H1 (cell line): ENCODE measurements at places on chromosomes 7 and 10.

DNA sequence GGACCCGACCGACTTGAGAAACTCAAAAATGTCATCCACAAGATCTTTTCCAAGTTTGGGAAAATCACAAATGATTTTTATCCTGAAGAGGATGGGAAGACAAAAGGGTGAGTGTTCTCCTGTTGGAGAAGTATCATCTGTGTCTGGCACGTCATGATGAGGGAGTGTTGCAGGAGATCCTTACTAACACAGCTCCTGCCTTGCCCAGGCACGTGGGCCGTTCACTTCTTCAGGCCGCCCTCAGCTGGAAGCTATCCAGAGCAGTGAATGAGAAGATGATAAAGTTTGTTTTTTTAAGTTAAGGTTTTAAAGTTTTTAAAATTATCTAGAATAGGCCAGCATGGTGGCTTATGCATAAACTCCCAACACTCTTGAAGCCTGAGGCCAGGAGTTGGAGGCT lies 6.2 kb downstream of the EIF3B start:
- DNase-seq: no peak

DNA sequence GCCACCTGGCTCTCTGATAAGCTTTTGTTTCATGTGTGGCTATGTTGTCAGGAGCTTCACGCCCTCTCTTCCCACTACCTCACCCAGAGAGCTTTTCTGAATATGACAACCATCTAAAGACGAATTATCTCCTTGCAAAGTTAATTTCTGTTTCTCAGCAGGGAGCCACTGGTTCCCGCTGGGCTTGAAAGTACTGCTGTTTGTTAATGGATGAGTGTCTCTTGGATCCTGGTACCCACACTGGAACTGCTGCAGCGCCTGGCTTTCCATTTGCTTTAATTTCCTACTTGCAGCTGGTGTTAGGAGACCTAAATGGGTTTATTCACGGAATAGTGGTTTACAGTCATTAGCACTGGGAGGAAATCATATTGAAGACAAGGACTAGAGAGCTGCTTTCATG lies 267.9 kb upstream of the LRGUK start:
- DNase-seq: peak; percentile 21

- no peak for DNase-seq
These were observed 39.7 kb downstream of the CPVL start for GRCh38 chr7:29106669-29106988.

GRCh38 chr7:141271451-141271850 lies 197.6 kb downstream of the TMEM178B start:
- no peak for DNase-seq

DNA sequence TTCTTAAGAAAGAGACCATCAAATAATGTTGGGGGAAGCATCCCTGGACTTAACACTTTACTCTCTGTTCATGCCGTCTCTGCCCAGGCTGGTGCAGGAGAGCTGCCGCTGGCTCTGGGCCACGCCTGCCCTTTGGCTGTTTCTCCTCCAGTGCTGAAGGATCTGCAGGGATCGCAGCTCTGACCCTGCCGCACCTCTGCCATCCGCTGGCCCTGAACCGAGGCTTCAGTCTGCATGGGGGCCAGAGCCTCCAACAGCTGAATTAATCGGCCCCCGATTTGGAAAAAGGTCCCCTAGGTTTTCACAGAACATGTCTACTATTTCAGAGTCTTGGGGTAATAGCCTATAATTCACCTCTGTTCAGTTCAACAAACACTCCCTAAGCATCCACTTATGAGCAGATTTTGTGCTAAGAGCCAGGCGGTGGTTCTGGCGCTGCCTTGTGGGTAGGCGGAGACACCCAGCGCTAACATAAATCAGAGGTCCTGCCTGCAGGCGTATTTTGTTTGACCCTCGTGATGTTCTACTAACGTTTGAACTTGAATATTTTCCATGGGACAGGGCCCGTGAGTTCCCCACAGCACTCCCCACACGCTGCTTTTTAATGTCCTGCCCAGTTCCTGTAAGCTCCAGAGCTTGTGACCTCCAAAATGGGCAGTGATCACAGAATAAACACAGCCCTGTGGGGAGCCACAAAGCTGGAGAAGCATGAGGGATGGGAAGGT lies 99.0 kb downstream of the DYNC2I1 start:
- DNase-seq: no peak

DNA sequence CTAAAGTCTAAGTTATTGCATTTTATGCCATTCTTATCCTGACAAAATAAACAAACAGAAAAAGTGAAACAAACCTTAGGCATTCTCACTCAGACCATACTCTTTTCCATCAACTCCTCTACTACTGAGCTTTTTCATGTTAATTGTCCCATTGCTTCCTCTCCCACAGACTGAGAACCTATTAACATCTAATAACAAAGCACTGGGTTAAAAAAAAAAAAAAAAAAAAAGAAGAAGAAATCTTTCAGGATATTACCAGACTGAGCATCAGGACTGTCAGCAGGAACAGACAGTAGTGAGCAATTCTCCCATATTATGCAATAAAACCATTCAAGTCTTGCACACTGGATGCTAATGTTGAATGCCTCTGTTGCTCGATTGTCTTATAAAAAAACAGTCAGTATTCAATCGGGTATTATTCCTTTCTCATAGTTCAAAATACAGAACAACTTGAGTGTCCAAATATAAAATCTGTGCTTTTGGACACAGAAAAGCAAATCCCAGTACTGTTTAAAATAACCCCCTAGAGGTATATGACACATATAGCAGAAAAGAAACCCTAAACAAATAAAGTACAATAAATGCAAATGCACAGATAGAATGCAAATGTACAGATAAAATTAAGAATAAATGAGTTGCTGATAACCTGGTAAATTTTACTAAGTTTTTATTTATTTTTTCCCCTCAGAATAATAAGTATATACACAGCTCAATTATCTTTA lies 531.3 kb upstream of the LRRTM3 start:
- DNase-seq: no peak

- no peak for DNase-seq
These were observed 293.3 kb upstream of the KLF14 start for GRCh38 chr7:131027287-131027773.

GRCh38 chr10:130621231-130621775 lies 485.1 kb downstream of the GLRX3 start:
- DNase-seq: no peak

GRCh38 chr7:4068286-4068685 lies 613.8 kb upstream of the FOXK1 start:
- DNase-seq: peak; percentile 16

GRCh38 chr10:72292223-72292691 lies 18.5 kb downstream of the DDIT4 start:
- no peak for DNase-seq

DNA sequence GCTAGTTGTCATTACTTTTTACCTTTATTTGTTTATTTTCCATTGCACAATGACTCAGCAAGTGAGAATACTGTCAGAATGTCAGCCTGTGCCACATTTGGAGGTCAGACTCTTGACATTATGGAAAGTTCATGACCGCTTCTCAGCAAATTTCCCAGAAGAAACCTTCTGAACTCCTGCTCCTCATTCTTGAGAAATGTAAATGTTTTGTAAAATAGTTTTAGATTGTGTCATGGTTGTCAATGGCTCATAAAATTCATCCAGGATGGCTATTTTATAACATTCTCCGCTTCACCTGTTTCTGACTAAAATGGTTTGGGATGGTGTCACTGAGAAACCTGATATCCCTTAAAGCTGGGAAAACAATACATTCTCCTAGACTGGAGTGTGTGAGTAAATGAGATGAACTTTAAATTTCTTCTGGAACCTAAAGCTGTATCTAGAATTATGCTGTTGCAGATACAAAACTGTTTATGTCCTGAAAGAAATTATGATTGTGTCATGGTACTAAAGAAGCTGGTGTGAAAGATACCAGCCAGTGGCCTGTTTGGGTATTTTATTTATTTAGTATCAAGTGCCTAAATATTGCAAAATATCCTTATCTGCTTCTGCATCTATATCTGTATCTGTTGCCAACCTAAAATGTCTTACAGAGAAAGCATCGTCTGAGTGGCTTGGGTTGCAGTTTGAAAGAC lies 671.7 kb downstream of the GATA3 start:
- DNase-seq: no peak

DNA sequence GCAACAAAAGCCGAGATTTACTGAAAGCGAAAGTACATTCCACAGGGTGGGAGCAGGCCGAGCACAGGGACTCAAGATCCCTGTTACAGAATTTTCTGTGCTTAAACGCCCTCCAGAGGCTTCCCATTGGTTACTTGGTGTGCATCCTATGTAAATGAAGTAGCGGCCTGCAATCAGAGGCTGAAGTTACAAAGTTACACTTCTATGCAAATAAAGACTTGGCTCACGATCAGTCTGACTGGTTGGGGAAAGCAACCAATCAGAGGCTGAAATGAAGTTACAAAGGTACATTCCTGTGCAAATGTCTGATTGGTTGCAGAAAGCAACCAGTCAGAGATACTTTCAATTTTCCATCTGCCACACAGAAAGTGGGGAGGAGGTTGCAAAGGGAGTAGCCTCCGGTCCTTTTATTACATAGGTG lies 4.1 kb downstream of the ACBD7 start:
- DNase-seq: peak; percentile 54

- no peak for DNase-seq
These were observed 11.0 kb upstream of the IL6 start for GRCh38 chr7:22715969-22716368.

DNA sequence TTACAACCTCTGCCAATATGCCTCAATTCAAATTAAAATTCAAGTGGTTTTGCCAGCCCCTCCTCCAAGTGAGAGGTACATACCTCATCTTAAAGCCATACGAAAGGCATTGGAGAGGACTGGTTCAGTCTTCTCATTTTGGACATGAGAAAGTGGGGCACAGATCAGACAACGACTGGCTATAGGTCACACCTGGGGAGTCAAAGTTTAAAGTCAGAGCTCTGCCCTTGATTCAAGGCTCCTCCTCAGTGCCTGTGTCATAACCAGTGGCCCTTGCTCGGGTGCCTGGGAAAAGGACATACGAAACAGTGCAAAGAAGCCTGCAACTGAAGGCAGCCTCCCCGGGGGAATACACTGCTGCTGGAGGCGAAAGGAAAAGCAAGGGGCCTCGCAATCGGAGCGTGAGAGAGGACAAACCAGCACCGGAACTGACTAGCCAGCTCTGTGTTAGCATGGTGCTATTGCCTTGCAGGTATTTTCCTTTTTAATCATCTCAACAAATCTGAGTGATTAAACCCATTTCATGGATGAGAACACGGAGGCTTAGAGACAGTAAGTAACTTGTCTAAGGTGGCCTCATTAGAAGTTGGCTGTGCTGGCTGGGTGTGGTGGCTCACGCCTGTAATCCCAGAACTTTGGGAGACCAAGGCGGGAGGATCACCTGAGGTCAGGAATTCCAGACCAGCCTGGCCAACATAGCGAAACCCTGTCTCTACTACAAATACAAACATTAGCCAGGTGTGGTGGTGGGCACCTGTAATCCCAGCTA lies 1.1 kb upstream of the MTPAP start:
- DNase-seq: no peak

- no peak for DNase-seq
These were observed 7.1 kb upstream of the MGMT start for GRCh38 chr10:129459762-129460539.

- no peak for DNase-seq
These were observed 223.2 kb downstream of the SH2D4B start for GRCh38 chr10:80760914-80761371.
